PC-9 (cell line): ENCODE measurements at places on chromosomes 12 and 14.

DNA sequence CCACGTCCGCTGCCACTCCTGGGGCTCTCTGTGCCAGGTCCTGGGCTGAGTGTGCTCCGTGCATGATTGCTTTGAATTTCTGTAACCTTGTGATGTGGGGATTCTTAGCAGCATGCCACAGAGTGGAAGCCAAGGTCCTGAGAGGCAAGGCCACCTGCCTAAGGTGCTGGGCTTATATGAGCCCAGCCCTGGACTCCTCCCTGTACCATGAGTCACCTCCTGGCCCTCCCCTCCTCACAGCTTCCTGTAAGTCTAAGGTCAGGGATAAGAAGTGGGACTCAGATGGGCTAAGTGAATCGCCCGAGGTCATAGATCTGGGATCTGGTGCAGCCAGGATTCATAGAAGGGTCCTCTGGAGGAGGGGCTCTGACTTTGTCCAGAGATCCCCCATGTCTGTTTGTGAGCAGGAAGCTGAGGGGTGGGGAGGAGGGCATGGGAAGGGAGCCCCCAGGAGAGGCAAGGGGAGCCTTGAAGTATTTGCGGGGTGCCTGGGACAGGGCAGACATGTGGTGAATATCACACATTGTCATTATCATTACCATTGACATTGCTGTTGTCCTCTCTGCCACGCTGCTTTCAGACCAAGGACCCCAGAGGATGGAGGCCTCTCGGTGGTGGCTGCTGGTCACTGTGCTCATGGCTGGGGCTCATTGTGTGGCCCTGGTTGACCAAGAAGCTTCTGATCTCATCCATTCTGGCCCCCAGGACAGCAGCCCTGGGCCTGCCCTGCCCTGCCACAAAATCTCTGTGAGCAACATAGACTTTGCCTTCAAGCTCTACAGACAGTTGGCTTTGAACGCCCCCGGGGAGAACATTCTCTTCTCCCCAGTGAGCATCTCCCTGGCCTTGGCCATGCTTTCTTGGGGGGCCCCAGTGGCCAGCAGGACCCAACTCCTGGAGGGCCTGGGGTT lies 28.8 kb downstream of the SERPINA3 start:
- DNase-seq: no peak

GRCh38 chr14:89889626-89890025 lies 64.9 kb downstream of the EFCAB11 start:
- DNase-seq: no peak

DNA sequence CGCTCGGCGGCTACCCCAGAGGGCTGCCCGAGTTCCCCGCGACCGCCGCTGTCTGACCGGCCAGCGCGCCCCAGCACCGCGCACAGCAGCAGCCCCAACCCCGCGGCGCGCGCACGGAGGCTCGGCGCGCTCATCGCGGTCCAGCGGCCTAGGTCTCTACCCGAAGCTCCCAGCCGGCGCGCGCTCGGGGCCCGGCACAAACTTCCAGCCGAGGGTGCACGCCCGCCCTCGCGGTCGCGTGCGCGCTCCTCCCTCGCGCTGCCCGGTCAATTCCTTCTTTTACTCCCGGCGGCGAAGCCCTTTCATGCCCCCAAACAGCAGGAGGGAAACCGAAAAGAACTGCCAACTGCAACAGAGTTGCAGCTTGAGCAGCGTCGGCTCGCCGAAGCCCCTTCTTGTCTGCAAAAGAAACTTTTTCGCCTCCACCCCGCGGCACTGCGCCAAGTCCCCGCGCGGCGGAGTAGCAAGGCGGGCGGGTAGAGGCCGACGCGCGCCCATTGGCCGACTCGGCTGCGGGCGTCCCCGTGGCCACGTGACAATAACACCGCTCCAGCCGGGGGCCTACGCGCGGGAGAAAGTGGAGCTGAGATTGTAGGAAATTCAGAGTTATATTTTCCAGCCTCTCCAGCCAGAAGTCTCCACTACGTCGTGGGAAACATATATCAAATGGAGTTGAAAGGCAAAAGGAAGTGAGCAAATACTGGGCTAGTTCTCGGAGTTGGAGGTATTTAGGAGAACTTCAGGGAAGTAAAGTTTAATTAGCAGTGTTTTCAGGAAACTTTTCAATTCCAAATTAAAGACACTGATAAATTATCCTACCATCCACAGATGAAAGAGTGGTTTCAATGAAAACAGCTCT lies at the start of gene LRIG3:
Gene LRIG3, minus strand, starts transcription at position 403 of the 859 bp plus-strand sequence. Its CDS starts 269 bp downstream, at position 134.
- DNase-seq: peak; percentile 72

- peak; percentile 21 for DNase-seq
Measured at GRCh38 chr12:42590330-42590934, 886 bp upstream of the PRICKLE1 start.
